CD4-positive, alpha-beta T cell treated with Interleukin-15 for 4 hours (primary cell): ENCODE measurements at places on chromosomes 4 and X.

DNA sequence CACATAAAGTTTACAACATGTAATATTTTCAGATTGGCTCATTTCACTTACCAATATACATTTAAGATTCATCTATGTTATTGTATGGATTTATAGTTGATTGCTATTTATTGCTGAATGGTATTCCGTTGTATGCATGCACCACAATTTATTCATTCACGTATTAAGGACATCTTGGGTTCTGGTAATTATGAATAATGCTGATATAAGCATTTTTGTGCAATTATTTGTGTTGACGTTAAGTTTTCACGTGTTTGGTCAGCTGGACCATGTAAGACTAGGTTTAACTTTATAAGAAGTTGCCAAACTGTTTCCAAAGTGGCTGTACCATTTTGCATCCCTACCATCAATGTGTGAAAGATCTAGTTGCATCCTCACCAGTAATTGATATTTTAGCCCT is 35.1 kb downstream of the MAGEB10 start:
- no peak for DNase-seq

DNA sequence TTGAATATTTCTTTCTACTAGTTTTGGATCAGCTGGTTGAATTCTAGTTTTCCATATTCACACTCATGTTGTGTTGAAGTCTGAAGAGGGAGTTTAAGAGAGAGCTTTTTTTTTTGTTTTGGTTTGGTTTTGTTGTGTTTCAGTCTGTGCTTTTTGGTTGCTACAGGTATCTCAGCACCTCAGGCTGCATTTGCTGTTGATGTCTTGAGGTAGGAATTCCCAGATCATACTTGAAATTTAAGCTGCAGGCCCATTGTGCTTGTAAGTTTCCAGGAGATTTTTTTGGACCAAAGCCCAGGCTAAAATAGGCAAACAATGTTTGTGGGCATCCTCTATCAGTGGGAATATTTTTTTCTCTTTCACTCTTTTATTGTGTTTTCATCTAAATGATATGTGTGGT is 190.2 kb upstream of the AGA start:
- DNase-seq: no peak

GRCh38 chrX:43717161-43717560 is 61.1 kb downstream of the MAOA start:
- DNase-seq: no peak

DNA sequence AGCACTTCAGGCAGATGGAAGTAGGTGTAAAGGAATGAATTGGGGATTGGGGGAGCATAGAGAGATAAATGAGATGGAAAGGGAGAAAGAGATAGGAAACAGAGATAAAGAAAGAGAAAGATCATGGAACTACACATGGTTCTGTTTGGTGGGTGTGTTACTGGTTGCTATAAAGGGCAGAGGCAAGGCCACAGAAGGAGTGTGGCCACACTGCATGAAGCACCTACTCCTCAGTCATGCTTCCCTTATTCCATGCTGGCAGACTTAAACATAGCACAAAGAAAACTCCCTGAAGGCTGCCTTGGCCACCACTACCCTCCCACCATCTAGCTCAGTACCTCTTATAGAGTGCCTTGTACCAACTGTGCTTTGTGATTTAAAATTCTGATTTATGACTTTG is 56.9 kb downstream of the OPHN1 start:
- DNase-seq: no peak

DNA sequence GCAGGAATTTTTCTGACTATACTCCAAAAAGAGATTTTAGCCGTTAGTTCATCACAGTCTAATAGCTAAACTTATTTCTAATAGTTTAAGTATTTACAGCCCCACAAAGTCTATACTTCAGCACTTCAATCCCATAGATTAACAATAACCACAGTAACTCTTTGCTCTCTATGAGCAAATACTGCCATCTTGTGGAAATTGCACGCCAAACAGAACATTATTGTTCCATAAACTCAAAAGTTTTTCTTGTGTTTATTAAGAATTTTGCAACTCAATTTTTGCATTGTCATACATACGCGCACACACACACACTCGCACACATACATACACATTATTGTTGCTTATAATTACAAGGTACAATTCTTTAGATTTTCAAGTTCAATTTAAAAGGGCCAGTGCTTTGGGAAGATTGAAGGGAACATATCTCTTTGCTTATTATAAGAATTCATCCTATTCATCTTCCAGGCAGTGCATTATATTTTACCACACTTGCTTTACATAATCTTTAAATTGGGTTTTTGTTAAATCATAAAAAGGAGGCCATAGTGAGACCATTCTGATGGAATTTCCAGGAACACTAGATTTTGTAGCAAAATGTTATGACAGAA is 63.8 kb upstream of the ATOH1 start:
- peak; percentile 3 for DNase-seq

- no peak for DNase-seq
Measured at GRCh38 chr4:151004222-151004621, 10.9 kb downstream of the LRBA start.

DNA sequence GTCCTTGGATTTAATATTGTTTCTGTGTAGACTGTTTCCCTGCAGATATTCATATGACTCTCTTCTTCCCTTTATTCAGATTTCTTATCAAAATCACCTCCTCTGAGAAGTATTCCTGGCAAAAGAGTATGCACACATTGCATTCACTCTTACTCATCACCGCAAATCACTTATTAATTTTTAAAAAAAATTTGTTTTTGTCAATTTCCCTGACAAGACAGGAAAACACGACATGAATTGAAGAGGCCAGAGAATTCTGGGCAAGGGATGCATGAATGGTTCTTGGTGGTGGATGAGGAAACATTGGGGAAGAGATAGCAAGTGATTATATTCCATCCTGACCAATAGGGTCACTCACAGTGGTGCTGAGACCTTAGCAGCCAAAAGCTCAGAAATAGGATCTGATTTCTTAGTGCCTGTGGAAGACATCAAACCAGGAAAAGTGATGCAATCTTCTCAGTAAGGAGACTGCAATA is 522.5 kb upstream of the AGA start:
- DNase-seq: no peak

GRCh38 chrX:123859409-123859845 is 426 bp upstream of the XIAP start:
- no peak for DNase-seq

GRCh38 chr4:69060651-69061308 is 35.5 kb upstream of the UGT2B7 start:
- DNase-seq: no peak

- no peak for DNase-seq
Measured at GRCh38 chrX:623599-624315, 6.8 kb upstream of the SHOX start.

DNA sequence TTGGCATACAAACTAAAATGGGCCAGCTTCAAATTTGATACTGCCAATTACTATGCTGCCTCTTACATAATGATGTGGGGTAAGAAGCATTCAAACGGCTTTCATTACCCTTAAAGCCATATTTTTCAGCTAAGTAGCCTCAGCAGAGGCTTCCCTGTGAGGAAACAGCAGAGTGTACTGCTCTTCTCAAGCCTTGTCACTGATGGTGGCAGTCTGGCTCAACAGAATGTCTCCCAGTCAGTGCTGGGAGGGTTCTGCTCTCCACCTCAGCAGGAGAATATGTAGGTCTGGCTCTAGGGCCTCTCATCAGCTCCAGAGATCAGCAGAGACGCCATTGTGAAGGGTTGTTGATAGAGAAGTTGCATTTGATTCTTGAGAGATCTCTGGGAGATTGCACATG is 44.6 kb upstream of the MBNL3 start:
- no peak for DNase-seq

DNA sequence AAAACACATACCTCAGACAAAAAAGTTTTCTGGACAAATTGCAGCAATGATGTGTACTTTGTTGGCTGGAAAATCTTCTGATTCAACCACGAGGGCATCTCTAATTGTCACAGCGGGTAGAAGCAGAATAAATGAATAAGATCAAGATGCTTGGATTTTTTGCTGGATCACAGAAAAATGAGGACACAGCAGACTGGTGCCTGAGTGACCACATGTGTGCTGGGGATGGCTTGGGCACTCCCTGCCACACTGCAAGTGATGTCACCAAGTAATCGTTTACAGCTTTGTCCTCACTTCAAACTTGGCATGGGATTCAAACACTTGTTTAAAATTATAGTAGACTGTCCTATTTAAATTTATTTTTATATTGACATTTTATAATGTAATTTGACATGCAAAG is 557.0 kb downstream of the SPRY1 start:
- no peak for DNase-seq

DNA sequence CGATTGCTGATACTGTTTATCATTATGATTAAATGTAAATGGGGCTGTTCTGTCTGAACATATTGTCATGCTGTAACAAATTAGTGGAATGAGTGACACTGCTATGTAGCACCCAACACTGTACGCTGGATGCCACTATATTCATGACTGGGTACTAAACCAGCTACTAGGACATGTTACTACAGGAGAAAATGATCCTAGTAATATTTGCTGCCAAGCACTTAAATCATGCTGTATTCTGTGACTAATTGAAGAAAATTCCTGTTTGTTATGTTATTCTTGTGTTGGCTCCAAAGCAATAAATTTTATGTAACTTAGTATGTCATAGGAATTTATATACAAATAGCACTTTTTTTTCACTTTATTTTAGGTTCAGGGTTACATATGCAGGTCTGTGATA is 804.2 kb downstream of the CENPC start:
- no peak for DNase-seq

DNA sequence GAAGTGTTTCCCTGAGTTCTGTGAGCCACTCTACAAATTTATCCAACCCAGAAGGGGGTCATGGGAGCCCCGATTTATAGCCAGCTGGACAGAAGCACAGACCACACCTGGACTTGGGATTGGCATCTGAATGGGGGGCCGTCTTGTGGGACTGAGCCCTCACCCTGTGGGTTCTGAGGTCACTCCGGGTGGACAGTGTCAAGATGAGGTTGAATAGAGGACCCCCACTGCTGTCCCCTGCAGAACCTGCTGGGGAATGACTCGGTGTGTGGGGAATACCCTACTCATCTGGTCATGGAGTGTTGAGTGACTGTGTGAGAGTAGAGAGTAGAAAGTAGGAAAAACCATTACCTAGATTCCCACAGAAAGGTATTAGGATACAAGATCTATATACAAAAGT is 67.5 kb downstream of the ZFYVE28 start:
- no peak for DNase-seq

DNA sequence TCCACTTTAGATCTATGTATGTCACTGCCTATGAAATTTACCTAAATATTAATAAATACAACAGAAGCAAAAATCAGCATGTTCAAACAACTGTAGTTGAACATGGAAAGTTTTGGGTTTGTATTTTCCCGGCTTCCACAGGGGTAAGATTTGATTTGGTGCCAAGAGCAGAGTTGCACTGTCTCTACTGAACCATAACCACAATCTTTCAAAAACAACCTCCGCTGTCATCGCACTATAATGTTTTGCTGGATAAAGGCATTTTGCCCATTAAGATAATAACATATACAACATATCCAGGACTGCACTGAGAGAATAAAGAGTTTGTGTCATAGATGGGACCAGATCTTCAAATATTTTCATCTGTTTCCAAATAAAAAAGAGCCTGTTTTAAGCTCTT is 94.9 kb downstream of the TENM3 start:
- DNase-seq: no peak

GRCh38 chr4:77500801-77501200 is 104.8 kb upstream of the CXCL13 start:
- DNase-seq: no peak

- peak; percentile 19 for DNase-seq
Measured at GRCh38 chrX:119870626-119871131, 854 bp downstream of the RNF113A start.

DNA sequence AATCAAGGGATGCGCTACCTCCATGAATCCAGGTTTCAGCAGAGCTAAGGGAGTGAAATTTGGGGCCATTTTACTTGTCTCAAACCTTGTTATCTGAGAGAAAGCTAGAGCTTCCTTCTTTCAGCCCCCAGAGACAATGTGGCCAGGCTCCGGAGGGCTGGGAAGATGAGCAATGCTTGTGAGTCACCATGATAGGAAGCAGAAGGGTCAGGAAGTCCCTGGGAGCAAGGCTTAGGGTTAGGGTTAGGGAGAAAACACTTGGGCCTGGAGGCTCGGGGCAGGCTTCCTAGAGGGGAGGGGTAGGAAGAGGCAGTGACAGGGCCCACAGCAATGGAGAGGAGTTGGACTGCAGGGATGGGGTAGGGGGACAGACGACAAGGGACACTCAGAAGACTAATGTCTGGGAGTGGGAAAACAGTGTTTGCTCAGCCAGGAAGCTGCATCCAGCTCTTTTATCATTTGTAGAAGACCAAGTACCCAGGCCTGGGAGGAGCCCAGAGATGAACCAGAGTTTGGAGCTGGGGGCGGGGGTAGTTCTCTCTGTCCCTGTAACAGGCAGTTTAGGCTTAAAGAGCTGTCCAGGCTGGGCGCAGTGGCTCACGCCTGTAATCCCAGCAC is 16.4 kb upstream of the PORCN start:
- DNase-seq: no peak

GRCh38 chr4:121989715-121990114 is 37.9 kb upstream of the TRPC3 start:
- DNase-seq: no peak

- DNase-seq: no peak
Measured at GRCh38 chrX:24732766-24733500, 39.2 kb downstream of the POLA1 start.

DNA sequence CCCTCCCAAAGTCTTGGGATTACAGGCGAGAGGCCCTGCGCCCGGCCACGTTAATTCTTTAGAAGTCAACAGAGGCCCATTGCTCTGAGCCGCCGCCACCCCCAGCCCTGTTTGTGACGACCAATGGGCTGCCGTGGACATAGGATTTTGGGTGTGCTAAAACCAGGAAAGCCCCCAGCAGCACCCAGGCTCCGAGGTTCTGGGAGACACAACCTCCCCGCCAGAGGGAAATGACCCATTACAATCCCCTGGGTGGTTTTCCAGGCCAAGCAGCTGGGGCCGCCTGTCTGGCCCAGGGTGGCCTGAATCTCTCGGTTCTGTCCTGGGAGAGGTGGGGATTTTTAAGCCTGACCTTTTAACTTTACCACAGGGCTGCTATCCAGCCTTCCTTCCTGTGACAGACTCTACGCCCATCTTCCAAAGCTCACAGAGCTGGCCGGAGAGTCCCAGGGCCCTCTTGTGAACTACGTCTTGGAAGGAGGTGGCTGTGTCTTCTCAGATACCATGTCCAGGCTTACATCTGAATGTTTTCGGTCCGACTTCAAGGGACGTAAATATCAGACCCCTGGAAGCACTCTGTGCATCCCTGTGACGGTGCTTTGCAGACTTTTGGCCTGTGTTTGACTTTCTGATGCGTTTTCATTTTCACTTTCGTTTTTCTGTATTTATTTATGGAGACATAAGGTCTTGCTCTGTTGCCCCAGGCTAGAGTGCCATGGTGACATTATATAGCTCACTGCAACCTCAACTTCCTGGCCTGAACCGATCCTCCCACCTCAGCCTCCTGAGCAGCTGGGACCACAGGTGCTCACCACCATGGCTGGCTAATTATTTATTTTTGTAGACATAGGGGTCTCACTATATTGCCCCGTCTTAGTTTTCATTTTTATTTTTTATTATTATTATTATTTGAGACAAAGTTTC is 36.0 kb downstream of the P2RY8 start:
- peak; percentile 48 for DNase-seq

- DNase-seq: no peak
Measured at GRCh38 chr4:4776934-4777333, 82.5 kb upstream of the MSX1 start.

- no peak for DNase-seq
Measured at GRCh38 chr4:113094802-113095201, 45.3 kb downstream of the ANK2 start.
